ENCODE measurements at places on chromosomes 7 and 10.

DNA sequence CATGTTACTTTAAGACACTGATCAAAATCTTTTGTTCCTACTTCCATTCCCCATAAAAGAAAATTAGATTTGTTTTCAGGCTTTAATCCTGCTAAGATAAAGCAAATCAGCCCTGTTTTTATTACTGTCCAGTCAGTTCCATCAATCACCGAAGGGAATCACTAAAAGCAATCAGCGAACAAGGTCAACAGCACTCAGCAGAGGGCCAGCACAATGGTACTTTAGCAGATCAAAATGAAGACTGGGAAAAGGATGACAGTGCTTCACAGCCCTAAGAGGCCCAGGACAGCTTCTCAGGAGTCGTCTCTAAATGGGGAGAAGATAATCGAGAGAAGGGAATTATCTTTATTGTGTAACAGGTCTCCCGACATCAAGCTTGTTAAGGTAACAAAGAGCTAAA is 32.7 kb downstream of the SEM1 start:
- no peak for DNase-seq
- no peaks in the 10 kb centered on the region for H3K27me3 ChIP-seq
- H3K27ac ChIP-seq = no peak overlapping the region

DNA sequence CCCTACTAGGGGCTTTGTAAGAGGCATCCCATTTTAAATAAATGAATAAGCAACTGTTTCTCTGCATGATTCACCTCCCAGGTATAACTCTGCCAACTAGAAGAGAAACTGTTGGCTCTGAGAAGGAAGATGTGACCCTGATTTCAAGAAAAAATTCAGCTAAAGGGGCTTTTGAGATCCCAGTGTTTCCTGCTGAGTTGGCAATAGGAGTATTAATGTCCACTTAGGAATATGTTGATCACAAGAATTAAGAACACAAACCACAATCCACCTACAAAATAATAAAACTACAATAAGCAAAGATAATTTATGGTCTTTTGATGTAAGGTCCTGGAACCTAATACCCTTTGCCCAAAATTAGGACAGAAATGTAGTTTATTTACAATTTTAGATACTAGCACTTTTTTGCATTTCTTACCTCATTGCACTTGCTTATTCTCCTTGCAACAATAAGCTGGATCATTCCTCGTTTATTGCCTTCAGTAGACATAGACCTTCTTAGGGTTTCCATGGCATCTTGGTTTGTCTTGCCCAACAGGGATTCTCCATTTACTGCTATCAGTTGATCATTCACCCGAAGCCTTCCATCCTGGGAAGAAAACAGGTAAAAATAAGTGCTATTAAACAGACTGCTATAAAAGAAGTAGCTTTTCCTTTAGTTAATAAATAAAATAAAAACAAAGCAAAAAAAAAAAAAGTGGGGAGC is 456.2 kb downstream of the PARD3 start:
- no peak for DNase-seq
- H3K27ac ChIP-seq = no peak overlapping the region
- peaks cover 2% of the 10 kb centered on the region for H3K27me3 ChIP-seq
- H3K36me3 ChIP-seq = no peaks in the 10 kb centered on the region

- no peaks in the 10 kb centered on the region for H3K36me3 ChIP-seq
- no peaks in the 10 kb centered on the region for H3K4me1 ChIP-seq
- H3K4me3 ChIP-seq = no peak overlapping the region
- H3K27ac ChIP-seq = no peak overlapping the region
- H3K27me3 ChIP-seq = no peaks in the 10 kb centered on the region
Observed at GRCh38 chr7:85711894-85712293, 525.0 kb upstream of the SEMA3D start.

DNA sequence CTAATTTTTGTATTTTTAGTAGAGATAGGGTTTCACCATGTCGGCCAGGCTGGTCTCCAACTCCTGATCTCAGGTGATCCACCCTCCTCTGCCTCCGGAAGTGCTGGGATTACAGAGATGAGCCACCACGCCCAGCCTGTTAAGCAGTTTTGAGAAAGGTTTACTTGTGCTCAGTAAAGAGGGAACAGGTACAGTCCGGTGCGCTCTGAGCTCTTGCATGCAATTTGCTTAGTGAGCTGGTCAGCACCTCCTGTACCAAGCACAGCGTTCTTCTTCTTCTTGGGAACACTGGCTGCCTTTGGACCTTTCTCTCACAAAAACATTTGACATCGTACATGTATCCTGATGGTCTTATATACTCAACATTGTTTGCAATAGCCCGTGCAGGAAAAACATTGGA is 118.3 kb downstream of the AKR1D1 start:
- H3K27ac ChIP-seq = no peak overlapping the region
- no peak overlapping the region for H3K4me3 ChIP-seq
- DNase-seq = no peak
- H3K4me1 ChIP-seq = no peaks in the 10 kb centered on the region

All from activated CD8-positive, alpha-beta T cell treated with anti-CD3 and anti-CD28 coated beads, Interleukin-2, amount 10 ng/mL, durations not matched to agents 7 days and 5 days (primary cell).